Activated CD8-positive, alpha-beta memory T cell treated with anti-CD3 and anti-CD28 coated beads, Interleukin-2, amount 50 U/mL, for 48 hours (primary cell): ENCODE measurements at places on chromosomes 2 and 18.
A peak's percentile ranks its signal among the peaks of the same experiment; 100 is the strongest.

GRCh38 chr2:133317178-133317577 lies 251.1 kb downstream of the NCKAP5 start:
- DNase-seq = no peak

DNA sequence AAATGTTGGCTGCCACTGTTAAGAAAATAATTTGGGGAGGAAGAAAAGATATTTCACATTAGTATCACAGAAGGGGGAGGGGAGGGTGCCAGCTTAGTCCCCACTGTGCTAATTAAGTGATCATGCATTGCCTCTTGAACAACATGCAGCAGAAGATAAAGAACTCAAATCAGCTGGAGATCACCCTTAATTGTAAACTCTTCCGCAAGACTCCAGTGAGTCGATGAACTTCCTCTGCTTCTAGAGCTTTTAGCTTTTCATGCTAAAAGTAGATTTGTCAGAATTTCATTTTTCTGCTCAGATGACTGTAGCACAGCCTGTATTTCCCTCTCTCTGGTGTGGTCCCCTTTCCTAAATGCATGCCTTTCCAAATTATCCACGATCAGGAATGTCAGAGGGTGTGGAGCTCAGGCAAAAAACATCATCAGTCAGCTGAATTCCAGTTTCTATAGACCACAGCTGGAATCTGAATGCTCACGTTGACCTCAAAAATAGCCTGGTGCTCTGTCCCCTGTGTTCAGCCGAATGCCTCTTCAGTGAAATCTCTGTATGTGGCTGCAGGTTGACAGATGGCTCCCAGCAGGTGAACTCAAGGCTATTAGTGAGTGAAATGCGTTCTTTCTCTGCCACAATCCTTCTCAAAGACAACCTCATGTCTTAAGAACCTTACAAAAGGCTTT lies 156.8 kb upstream of the UNC80 start:
- no peak for DNase-seq

DNA sequence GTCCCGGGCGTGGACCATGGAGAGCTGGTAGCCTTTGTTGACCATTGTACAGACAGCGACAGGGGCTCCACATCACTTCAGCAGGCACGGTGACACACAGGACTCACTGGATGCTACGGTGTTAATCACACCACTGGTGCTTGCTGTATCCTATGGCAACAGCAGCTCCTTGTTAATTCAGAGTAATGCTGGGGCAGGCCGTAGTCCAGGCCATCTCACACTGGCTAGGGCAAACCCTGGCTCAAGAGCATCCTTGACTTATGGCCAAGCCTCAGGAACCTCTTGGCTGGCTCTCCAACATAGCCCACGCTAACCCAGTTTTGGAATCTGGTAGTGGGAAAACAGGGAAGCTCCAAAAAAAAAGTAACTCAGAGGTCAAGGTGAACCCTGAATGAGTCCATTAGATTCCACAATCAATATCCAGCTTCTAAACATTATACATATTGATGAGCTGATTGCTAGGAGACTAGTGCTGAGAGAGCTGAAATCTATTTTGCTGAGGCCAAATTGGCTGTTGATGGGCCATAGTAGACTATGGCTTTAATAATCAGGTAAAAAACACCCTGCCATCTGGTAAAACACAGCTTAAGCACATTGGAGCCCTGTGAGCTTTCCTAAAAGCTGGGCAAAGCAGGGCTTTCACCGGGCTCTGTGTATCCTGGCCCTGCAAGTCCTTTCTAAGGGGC lies 253.6 kb downstream of the PRKCE start:
- no peak for DNase-seq

- no peak for DNase-seq
Measured at GRCh38 chr18:50401295-50401694, 26.4 kb downstream of the SKA1 start.

DNA sequence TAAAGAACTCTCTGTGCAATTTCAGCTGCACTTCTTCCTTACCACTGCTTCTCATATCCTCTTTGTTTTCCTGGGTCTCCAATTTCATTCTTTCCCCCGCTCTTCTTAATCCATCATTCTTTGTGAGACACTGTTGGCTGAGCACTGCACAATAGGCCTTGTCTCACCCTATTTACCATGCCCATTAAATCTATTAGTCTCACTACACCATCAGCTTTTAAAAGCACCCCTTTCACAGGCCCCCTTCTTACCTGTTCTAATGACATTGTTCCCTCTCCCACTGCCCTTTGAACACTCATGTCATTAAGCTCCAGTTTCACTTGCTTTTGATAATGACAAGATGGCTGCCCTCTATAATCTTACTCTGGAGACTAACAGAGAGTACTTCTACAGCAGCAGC lies 404.1 kb upstream of the ACVR2A start:
- DNase-seq = no peak

DNA sequence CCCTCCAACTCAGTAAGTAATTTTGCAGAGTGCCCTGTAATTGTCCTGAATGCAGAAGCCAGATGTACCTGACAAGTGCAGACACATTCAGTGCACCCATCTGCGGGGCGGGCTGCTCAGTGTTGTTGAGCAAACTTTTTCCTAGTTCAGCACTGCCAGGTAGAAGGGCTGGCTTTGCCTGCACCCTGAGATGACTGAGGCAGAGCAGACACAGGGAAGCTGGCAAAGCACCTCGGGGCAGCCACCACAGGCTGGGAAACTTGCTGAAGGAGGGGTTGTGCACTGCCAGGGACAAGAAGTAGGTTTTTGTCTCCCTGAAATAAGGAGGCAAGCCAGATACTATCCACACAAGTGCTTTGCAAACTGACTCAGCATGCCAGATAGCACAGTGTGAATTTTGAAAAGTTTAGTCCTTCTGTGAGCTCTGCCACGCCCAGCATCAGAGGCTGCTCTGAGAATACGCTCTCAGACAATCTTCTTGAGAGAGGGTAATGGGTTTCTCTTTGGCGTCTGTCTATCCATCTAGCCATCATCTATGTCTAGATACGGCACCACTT lies 62.3 kb downstream of the SOWAHC start:
- no peak for DNase-seq

DNA sequence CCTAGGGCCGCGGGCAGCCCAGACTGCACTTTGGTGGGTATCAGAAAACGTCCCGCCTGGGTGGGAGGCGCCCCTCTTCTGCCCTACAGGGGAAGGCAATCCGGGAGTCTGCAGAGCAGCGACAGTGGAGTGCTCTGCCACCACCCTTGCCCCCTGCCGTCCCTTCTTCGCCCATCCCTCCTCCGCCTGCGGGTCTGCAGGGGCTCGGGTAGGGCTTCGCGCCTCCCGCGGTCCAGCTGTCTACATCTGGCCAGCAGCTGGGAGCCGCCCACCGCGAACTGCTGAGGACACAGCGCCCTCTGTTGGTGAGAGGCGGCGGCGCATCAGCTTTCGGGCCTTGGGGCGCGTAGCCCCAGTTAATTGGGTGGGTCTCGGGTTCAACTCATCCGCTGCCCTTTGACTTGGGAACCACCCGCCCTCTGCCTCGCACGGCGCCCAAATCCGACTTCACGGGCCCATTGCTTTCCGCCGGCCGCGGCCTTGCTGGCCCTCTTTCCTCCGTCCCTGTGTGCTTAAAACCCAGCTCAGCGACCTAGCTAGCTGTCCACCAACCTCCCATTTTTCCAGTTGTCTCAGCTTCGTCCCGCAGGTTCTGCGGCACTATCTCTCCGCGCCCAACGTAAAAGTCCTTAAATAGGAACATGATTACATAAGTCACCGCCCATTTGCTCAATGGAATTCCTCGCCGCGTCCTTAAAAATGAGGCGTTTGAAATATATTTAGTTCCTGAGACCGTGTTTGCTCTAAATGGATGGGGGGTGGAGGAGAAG lies 17.6 kb downstream of the WNT10A start:
- peak; percentile 99 for DNase-seq

DNA sequence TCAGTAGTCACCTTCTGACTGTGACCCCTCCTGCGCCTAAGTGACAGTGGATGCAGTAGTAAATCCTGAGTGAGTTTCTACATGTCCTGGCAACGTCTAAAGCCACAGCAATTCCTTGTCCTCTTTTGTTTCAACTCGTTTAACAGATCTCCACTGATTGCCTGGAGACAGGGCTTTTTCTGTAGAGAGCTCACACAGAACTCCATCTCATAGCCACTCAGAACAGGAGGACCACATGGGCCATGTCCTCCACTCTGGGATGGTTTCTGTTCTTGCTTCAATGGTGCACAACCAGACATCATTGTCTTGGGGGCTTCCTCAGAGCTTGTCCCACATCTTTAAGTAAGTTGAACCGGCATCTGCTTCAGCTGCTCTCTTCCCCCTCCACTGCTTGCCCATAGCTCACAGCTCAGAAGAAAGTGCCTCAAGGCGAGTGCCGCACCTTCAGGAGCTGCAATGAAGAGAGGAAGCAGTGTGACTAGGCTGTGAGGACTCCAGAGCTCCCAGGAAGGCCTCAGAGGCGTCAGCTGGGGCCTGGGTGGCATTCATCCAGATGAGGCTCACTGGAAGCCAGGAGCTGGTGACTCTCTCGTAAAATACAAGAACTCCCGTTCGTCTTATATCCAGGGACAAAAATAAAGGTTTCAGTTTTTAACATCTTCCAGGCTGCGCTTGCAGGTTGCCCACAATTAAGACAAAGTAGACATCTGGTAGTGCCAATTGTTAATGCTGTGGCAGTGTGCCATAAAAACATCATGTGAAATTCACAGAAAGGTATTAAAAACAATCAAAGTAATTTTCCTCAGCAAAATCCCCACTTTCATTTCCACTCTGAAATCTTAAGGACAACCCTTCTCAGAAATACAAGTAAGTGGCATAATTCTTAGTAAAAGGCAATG lies 37.3 kb downstream of the ST3GAL5 start:
- no peak for DNase-seq

- no peak for DNase-seq
Measured at GRCh38 chr2:45205985-45206384, 196.7 kb upstream of the SIX2 start.

- DNase-seq = no peak
Measured at GRCh38 chr2:195818106-195818505, 161.1 kb downstream of the SLC39A10 start.

- DNase-seq = no peak
Measured at GRCh38 chr2:137047369-137047768, 282.0 kb downstream of the THSD7B start.

DNA sequence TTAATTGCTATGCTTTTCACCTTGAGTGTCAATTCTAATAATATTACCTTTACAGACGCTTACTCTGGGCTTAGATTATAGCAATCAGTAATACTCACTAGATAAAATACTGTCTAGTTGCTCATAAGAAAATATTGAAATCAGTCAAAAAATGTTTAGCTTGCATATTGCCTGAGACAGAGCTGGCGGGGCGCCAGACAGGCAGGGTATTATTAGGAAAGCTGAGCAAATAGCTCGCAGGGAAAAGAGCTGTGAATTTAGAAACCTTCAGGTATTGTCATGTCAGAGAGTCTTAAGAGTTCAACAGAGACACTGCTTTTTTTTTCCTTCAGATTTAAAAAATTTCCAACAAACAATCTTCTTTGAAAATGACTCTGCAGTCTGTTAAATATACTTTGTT lies 118.4 kb downstream of the MEIS1 start:
- DNase-seq = no peak

- no peak for DNase-seq
Measured at GRCh38 chr2:241760301-241760771, 16.3 kb upstream of the GAL3ST2 start.

DNA sequence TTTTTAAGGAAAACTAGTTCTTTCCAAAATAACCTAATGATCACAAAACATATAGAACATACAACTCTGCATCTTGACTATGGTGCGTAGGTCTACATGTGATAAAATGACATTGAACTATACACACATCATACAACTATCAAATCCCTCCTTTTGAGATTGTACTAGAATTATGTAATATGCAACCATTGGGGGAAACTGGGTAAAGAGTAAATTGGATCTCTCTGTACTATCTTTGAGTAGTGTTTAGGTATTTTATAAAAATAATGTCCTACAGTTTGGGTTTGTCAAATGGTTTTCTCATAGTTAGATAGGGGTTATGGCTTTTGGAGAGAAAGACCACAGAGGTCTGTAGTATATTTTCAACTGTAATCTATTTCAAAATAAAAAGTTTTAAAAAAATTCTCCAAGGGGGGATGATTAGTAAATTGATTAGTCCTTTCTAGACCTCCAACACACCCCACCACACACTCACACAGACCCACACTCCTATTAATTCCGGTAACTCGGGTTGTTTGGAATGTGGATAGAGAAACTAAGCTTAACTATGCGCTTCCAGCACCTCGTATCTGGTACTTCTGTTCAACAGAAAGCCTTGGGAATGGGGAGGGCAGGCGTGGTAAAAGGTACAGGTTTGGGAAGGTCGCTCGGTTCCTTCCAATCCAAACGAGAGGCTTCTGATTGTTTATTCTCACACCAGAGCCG lies 695 bp upstream of the BIRC6 start:
- no peak for DNase-seq

- no peak for DNase-seq
Measured at GRCh38 chr2:618422-618990, 58.7 kb downstream of the TMEM18 start.

DNA sequence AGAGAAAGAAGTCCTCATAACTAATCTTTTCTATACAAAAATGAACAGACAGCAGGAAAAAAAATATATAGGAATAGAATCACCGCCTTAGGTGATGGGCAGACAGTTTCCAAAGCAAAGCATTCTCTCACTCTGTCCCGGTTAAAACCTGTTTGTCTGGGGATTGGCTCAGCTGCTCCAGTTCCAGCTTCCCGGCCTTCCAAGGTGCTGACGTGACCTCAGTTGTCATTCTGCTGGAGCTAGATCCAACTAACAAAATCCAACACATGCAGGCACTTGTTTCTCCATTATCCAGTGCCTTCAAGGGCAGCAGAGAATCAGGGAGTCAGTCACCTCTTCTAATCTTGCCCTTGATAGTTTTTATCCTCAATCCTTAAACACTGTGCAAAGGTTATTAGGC lies 52.8 kb downstream of the IKZF2 start:
- DNase-seq = no peak

- no peak for DNase-seq
Measured at GRCh38 chr2:144431998-144432397, 87.9 kb downstream of the ZEB2 start.

GRCh38 chr2:147049957-147050356 lies 794.9 kb upstream of the ACVR2A start:
- no peak for DNase-seq

DNA sequence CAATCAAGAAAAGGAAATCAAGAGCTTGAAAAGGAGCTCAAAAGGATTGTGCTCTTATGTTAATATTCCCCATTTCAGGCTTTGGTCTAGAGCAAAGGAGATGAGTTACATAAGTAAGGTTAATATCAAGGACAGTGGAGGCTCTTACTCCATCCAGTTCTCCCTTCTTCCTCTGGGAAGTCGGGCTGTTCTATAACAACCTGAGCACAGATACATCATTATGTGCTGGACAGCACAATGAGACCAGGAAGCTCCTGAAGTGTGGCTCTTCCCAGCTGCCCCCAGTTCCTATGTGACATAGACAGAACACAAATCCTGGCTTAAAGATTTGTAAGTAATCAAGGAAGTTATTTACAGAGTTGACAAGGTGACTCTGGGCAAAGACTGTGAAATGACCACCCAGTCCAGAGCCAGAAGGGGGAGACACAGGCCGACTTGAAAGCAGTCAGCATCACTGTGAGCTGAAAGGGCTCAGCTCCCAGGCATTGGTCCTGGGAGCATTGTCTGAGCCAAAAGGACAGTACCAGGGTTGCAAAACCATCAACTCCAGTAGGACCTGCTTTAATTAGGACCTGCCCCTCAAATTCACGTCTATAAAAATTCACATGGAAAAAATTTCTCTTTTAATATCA lies 917.6 kb upstream of the ACVR2A start:
- no peak for DNase-seq
